Uterus (tissue), 4 donors: ENCODE measurements at places on chromosomes 1 and 21.

DNA sequence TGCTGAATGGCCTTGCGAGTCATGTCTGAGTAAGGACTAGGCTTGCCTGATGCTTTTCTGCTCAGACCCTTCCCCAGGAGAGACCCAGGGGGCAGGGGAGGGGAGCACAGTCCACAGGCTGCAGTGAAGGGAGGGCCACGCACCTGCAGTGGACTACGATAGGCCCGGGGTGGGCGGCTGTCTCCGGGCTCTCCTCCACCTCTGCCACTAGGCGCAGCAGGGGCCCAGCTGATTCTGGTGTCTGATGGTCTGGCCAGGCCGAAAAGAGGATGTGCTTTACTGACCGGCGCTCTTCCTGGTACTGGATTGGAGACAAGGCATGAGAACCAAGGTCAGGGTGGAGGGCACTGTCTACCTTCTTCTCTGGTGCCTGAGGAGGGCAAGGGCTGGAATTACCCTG, 7.9 kb upstream of the ARL8A start:
- DNase-seq, result no peak

DNA sequence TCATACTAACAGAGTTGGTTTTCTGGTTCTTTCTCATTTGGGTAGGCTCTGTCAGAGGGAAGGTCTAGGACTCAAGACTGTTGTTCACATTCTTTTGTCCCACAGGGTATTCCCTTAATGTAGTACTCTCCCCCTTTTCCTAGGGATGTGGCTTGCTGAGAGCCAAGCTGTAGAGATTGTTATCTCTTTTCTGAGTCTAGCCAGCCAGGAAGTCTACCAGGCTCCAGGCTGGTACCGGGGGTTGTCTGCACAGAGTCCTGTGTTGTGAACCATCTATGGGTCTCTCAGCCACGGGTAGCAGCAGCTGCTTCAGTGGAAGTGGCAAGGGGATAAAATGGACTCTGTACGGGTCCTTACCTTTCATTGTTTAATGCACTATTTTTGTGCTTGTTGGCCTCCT, 226.4 kb downstream of the LBR start:
- DNase-seq, result no peak

DNA sequence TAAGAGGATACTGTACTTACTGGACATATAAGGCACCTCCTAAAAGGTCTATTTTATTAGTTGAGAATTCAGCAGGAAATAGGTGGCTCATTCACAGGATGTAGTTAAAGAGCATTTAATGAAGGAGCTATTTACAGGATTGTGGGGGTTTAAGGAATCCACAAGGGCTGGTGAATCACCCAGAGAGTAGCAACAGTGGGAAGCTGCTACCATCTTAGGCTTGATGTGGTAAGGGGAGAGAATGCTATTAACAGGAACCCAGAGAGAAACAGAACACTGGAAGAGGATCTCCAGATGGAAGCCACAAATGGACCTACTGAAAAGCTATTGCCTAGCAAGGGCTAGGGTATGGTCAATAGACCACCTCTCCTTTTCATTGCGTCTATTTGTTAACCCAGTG, 52.0 kb upstream of the COL11A1 start:
- DNase-seq, result no peak

DNA sequence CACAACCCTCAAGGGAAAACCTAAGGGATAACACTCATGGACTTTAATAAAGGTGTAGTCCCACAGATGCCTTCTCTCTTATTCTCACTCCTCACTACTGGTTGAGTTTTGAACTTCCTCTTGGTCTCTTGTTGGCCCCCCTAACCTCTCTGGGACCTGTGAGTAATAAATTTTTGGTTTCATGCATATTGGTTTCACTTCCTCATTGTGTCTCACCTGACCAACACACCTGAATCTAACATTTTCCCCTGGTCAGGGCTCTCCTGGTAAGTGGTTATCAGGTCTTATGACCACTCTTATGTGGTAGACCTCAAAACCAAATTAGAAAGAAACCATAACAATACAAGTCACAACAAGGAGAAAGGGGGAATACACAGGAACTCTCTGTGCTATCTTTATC, 60.5 kb upstream of the PRMT6 start:
- DNase-seq, result no peak

DNA sequence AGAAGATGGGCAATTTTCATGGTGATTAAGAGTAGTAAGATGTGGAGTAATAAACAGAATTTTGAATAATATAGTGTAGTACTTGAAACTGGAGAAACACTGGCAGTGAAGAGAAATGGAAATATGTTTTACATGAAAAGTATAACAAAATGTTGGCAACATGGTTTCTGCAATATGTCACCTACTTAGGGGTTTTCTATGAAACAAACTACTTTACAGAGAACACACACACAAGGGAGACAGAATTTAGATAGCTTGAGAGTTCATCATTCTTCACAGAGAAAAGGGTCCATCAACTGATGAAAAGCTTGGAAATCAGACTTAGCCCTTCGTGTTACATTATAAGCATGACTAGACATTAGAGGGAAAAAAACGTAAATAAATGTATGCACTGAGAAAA, 135.2 kb downstream of the EIF4G3 start:
- DNase-seq, result no peak

GRCh38 chr1:234154320-234155251, 218.7 kb upstream of the COA6 start:
- no peak for DNase-seq

DNA sequence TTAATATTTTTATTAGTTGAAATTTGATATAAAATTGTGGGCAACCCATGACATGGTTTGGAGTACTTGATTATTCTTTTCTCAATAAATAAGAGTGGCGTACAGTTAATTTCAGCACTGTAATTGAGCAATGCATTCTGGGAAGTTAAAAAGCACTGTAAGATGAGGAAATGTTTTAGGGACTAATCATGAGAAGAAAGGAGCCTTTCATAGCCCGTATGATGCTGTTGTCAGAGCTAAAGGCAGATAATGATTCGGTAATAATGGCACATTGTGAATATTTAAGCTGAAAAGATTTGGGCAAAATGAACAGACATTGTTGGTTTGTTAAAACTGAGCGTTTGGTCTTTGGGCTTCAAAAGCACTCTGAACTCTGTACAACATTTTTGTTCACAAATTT, 139.3 kb downstream of the NFIA start:
- no peak for DNase-seq

GRCh38 chr1:201294876-201295275, 11.6 kb downstream of the PKP1 start:
- no peak for DNase-seq

- DNase-seq, result no peak
These were observed 443.7 kb downstream of the PTPRU start for GRCh38 chr1:29679828-29680558.

DNA sequence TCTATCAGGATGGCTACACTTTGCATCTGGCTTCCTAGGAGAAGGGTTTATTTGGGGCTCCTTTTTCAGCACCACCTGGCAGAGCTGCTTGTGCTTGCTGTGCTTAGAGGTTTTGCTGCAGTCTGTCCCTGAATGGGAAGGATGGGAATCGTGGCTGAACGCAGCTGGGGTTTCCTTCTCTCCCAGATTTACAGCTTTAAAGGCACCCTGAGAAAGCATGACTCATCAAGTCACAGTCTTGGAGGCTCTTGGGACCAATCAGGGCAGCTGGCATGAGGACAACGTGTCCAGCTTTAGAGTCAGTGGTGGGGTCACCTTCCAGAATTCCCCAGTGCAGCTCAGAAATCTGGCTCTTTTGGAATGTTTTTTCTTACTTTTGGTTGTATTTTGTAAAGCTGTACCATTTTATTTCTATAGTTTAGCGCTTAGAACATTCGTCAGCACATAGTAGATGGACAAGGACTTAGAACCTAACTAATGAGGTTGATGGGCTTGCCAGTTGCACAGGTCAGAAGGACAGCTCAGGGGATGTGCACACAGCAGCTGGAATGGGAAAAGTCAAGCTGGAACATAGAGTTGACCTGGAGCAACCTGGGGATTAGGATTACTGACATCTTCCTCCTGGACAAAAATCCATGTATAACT, 222.6 kb downstream of the PRDM2 start:
- no peak for DNase-seq

GRCh38 chr1:41485605-41486004, 1.1 kb upstream of the EDN2 start:
- DNase-seq, result peak; percentile 15

- peak; percentile 75 for DNase-seq
These were observed 133.3 kb upstream of the C1orf105 start for GRCh38 chr1:172287208-172287607.

GRCh38 chr1:10519016-10519417, 44.3 kb downstream of the PEX14 start:
- DNase-seq, result no peak

- no peak for DNase-seq
These were observed 122.8 kb downstream of the ACTL8 start for GRCh38 chr1:17877896-17878295.

DNA sequence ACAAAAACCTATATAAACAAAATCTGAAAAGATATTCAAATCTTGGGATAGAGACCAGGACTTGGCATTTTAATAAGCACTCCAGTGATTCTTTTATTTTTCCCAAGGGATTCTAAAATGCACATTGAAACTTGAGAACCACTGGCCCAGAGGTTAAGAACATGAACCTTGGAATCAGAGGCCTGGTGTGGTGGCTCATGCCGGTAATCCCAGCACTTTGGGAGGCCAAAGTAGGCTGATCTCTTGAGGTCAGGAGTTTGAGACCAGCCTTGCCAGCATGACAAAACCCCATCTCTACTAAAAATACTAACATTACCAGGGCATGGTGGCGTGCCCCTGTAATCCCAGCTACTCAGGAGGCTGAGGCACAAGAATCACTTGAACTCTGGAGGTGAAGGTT, 12.9 kb upstream of the CEP85 start:
- no peak for DNase-seq

DNA sequence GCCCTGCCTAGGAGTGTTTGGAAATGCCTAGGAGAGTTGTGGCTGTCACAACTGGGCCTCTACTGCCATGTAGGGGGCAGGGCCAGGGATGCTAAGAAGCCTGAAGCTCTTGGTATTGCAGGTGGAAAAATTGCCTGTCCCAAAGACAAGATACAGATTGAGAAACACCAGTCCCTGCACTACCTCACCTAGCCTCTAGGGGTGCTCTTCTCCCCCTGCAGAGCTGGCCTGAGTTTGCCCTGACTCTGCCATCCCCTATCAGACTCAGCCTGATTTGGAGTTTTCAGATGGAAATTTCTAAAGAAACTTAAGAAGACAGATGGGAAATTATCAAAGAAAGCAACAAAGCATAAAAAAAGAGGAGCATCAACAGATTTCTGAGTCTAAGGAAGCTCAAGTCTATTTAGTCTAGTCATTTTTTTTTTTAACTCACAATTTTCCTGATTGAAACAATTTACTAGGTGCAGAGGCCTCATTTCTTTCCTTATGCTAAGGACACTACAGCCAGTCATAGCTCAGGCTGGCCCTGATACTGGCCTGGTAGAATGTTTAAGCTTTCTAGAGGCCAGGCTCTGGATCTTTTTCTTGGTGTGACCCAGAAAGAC, 61.4 kb upstream of the LRRN2 start:
- peak; percentile 21 for DNase-seq

GRCh38 chr1:206582971-206583706, 29.1 kb downstream of the EIF2D start:
- DNase-seq, result no peak

DNA sequence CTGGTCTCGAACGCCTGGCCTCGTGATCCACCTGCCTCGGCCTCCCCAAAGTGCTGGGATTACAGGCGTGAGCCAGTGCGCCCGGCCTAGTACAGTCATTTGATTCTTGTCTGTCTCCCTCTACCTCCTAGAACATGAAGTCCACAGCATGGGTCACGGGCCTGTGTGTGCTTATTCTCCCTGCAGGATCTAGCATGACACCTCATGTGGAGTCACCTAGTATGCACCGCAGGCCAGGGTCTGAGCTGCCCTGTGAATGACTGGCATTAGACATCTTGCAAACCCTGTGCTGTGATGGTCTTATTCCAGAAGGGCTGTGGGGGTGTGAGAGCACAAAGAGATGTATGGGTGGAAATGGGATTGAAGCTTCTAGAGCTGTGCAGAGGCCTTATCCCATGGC, 133.2 kb downstream of the GALNT2 start:
- no peak for DNase-seq

DNA sequence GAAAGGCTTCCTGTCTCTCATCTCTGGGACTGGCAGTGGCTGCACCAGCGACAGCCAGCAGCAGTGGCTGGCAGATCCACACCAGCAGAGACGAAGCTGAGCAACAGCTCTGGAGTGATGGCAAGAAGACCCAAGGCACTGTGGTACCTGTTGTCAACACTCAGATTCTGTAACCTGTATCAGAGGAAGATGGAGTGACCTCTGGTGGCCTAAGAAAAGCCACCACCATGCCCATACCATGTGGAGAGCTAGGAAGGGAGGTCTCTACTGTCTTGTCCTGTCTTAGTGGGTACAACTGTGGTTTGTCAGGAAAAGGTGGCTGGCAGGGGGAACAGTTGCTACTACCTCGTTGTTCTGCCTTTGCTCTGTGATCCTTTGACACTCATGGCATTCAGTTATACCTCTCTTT, 22.5 kb upstream of the RHBDL2 start:
- DNase-seq, result no peak

DNA sequence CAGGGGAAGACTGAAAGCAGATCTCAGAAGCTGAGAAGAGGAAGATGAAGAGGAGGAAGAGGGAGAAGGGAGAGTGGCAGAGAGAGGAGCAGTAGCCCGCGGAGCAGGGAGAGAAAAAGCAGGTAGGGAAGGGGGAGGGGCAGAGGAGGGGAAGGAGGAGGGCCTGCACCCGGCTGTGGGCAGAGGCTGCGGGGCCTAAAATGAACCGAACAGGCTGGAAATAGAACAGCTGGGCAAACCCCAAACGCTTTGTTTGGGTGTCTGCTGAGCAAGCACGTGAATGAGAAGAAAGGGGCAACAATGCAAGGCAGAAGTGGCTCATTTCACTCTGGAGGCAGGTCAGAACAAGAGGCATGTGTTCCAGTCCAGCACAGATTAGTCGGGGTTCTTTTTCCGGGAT, 33.5 kb downstream of the KCNC4 start:
- DNase-seq, result no peak

- no peak for DNase-seq
These were observed 289.5 kb downstream of the SIPA1L2 start for GRCh38 chr1:232340446-232340845.

GRCh38 chr1:66013371-66013770, 220.7 kb downstream of the PDE4B start:
- DNase-seq, result no peak
